NCI-H1436 (cell line): ENCODE measurements at places on chromosomes 16 and 17.

DNA sequence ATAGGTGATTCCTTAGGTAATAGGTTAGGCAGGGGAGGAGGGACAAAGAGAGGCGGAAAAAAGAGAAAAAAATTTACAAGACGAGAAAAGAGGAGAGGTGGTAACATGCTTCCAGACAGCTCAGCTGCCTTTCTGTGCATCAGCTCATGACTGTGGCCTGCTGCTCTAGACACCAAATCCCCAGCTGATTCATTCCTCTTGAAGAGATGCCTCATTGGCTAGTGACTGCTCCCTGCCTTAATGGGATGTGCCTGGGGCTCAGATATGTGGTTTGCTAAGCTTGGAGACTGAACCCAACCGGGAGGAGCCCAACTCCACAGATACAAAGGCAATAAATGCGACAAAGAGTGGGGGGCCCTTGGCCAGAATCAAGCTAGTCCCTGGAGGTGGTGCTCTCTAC lies 105.9 kb upstream of the FAM20A start:
- DNase-seq: no peak

- DNase-seq: no peak
Observed at GRCh38 chr17:51046046-51046445, 74.6 kb downstream of the SPAG9 start.

- no peak for DNase-seq
Observed at GRCh38 chr17:44565866-44566443, 8.7 kb downstream of the FZD2 start.

DNA sequence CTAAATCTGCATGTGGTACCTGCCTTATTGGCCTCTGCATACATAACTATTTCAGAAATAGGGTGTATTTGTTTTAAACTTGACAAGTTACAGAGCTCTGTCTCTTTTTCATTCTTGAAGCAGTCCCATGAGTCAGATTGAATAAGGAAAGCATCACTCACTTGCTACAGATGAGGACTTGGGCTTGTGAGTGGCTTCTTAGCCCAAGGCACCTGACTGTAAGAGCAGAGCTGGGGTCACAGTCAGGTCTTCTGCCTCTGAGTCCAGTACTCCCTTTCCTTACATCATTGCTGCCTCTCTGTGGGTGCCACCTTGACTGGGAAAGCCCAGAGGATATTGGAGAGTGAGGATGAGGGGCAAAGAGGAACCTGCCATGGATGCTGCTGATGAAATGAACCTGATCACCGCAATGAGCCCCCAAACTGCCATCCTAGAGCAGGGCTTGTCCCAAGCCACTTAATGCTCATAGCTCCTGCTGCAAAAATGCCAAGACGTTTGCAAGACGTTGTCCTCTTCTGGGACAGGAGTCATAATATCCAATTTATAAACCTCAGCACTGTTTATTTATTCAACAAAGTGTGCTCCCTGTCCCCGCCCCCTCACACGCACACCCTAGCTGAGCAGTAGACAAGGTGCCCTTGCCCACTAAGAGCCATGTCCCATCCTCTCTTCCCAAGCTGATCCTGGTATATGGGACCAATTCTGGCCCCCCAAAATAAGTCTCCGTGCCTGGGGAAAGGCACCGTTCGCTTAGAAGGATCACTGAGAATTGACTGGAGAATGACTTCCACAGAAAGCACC lies 74.1 kb downstream of the CCDC182 start:
- DNase-seq: no peak

DNA sequence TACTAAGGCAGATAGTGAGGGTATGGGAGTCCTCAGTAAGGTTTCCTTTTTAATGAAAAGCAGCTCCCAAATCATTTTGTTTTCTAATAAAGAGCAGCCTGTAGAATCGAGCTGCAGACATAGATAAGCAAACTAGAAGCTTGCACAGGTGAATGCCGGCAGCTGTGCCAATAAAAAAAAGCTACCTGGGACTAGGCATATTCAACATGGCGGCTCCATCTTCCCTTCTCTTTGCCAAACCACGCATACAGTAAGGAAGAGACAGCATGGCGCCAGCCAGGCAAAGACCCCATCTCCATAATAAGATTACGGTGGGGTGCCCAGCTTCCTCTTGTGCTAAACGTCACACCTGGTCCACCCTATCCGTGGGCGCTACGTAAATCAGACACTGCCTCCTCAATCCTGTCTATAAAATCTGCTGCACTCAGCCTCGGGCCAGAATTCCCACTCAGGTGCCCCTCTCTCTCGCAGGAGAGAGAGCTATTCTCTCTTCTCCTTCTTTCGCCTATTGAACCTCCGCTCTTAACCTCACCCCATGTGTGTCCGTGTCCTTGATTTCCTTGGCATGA lies 92.7 kb upstream of the FA2H start:
- DNase-seq: no peak
